Activated CD4-positive, alpha-beta T cell treated with anti-CD3 and anti-CD28 coated beads, Interleukin-2, Interleukin-4, amounts not matched to agents 100 ng/mL and 50 ng/mL, durations not matched to agents 16 hours and 8 hours (primary cell): ENCODE measurements at places on chromosomes 1 and 21.

GRCh38 chr21:45146306-45146705 is 71.9 kb downstream of the ADARB1 start:
- no peak for DNase-seq

DNA sequence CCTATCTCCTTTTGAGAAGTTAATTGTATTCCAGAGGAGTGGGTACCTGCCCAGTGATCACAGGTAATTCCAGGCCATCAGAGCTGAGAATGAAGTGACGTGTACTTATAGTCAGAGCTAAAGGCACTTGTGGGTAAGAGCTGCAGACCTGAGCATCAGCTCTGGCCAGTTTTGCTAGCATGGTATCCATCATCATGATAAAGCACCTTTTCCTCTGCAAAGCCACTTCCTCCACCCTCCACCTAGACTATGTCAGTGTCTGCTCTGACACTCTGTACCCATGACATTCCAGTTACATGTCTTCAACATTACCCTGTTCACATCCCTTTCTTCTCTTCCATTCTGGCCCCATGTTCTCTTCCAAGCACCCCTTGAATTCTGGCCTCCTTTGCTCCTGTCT is 157.3 kb downstream of the GRIK3 start:
- no peak for DNase-seq

GRCh38 chr1:63643926-63644325 is 50.7 kb downstream of the PGM1 start:
- no peak for DNase-seq

DNA sequence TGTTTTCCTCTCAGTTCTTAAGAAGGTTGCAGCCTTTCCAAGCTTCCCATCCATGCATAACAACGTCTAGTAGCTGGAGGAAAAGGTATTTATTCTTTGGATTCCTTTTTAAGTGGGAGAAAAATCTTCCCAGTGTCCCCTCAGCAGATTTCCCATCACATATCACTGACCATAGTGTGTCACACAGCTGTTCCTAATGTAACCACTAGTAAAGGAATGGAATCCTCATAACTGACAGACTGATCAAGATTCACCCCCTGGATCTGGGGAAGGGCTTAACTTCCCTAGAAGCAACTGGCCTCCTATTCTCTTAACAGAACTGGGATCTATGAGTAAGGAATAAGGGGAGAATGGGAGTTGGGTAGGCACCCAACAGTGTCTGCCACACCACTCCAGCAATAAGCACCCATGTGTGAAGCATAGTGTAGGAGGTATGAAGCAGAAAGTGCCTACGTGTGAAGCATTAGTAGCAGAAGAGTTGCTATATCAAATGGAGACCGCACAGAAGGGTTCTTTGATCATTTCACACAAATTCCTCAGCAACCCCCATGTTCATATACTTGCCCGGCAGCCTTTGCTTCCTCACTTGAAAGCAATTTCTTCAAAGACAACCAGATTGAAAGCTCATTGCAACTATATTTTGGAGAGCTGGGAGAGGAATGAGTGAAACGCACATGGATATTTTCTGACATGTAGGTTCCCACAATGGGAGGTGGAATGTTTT is 28.2 kb upstream of the DNAH14 start:
- no peak for DNase-seq

DNA sequence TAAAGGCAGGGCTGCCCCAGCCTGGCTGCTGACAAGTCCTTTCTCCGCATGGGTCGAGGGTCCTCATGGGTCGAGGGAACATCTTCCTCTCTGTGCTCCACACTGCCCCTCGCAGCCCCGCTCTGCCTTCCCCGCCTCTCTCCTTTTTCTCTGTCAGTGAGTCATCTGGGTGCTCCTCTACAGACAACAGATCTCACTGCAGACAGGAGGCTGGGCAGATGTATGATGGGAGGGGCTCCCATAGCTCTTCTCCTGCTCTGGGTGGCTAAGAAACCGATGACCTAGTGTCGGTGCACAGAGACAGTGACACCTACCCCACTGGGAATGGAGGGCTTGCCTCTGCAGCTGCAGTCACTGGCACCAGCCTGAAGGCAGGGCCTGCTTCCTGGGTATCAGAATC is 5.5 kb downstream of the KCNA10 start:
- DNase-seq = no peak

GRCh38 chr1:185561629-185562028 is 172.6 kb upstream of the HMCN1 start:
- peak; percentile 57 for DNase-seq

- DNase-seq = no peak
These were observed 32.7 kb upstream of the ENAH start for GRCh38 chr1:225685476-225686176.

- DNase-seq = no peak
These were observed 16.7 kb downstream of the KDM4A start for GRCh38 chr1:43666608-43667007.

DNA sequence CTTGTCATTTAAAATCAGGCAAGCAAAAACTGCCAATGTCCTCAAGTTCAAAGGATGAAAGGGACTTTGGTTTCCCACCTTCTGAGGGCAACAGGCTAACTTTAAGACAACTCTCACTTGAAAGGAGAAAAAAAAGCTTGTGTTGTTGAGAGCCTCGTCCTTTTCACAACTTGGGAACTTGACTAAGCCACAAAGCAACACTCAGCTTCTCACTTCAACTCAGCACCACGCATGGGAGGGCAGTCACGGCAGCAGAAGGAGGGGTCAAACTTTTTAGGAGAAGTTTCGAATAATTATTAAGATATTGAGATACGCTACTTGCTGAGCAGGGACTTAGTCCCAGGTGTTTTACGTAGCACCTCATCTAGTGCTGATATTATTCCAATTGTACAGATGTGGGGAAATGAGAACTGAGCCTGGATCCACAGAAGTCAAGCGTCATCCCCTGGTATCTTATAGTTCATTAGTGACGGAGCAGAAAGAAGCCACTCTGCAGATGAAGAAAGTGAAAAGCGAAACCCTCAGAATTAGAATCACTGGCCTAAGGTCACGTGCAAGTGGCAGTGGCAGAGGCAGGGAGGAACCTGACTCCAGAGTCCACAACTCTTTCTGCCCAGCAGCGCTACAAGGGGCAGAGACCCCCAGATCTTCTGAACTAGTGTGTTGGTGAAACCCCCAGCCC is 83.6 kb downstream of the JAK1 start:
- DNase-seq = no peak

DNA sequence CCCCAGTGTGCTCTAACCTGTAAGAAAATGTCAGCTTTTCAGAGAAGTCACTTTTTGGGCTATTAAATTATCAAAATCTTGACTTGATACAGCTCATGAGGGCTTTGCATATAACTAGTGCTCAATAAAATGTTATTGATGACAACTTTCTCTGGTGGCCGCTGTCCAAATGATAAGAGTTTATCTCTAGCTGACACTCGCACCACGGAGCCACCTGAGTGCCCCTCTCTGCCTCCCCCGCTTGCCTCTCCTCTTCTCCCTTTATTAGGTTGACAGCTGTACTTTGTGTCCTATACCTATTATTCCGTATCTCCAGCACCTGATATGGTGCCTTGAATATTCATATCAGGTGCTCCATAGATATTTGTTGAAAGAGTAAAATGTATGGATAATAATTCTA is 82.8 kb downstream of the PHTF1 start:
- no peak for DNase-seq

- no peak for DNase-seq
These were observed 2.6 kb upstream of the FCRLB start for GRCh38 chr1:161718559-161719324.

- no peak for DNase-seq
These were observed 6.0 kb downstream of the FTCD start for GRCh38 chr21:46149205-46149901.

DNA sequence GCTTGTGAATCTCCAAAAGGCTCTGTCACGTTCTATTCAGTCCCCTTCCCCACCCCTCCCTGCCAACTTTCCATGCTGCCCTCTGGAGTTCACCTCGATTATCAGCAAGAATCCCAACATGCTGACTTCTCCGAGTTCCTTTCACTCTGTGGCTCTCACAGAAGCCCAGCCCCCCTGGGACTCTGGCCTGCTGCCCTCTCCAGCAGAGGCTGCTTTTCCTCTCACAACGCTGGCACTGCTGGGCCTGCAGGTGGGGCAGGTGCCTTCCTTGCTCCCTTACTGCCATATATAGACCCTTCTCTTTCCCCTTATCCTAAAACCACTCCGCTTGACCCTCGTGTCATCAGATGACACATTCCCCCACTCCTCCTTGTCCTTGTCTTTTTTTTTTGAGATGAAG is 10.2 kb upstream of the RNF186 start:
- no peak for DNase-seq

- no peak for DNase-seq
These were observed 29.2 kb downstream of the COL16A1 start for GRCh38 chr1:31674626-31675025.
